ENCODE measurements at places on chromosomes 1 and 21. TPM values are rescaled to one million over a fixed set of nuclear protein-coding genes. Genes with fewer than 3 reads are reported as not detected.

CLCA1 gene
- total RNA-seq: not detected

LIN28A gene
- not detected for total RNA-seq

TEX38 gene
- not detected for total RNA-seq

BTBD8 gene
- 2.3 TPM for total RNA-seq

KRTAP12-2 gene
- total RNA-seq: not detected

SPRR1B gene
- total RNA-seq: not detected

TRABD2B gene
- not detected for total RNA-seq

KRTAP22-1 gene
- not detected for total RNA-seq

CHAF1B gene
- 3.6 TPM for total RNA-seq

CR1 gene
- not detected for total RNA-seq

NPR1 gene
- total RNA-seq: 6.7 TPM

AADACL3 gene
- total RNA-seq: not detected

CD34 gene
- 5.8 TPM for total RNA-seq

CD1D gene
- not detected for total RNA-seq

RAP1GAP gene
- total RNA-seq: not detected

RNU1-2 gene
- total RNA-seq: under 0.01 TPM

BATF3 gene
- total RNA-seq: 0.15 TPM

SMIM1 gene
- total RNA-seq: not detected

DRAXIN gene
- 0.15 TPM for total RNA-seq

GBP6 gene
- not detected for total RNA-seq

SEC16B gene
- total RNA-seq: 1.5 TPM

ABCB10 gene
- 20.4 TPM for total RNA-seq

DYRK3 gene
- total RNA-seq: 16.9 TPM

OR2T5 gene
- not detected for total RNA-seq

MYOG gene
- total RNA-seq: not detected

TRIM63 gene
- total RNA-seq: not detected

B3GALT5 gene
- not detected for total RNA-seq

TMPRSS15 gene
- total RNA-seq: not detected

ODF2L gene
- 52.4 TPM for total RNA-seq

PDC gene
- total RNA-seq: not detected

FCRL5 gene
- not detected for total RNA-seq

HES3 gene
- not detected for total RNA-seq

COL8A2 gene
- total RNA-seq: under 0.01 TPM

CLEC20A gene
- not detected for total RNA-seq

ZSWIM5 gene
- 0.30 TPM for total RNA-seq

PLA2G2C gene
- not detected for total RNA-seq

SPATA45 gene
- not detected for total RNA-seq

VTCN1 gene
- not detected for total RNA-seq

NEK2 gene
- total RNA-seq: 33.9 TPM

PUSL1 gene
- total RNA-seq: 15.5 TPM

RAB7B gene
- 0.15 TPM for total RNA-seq

MIXL1 gene
- total RNA-seq: 0.32 TPM

DMBX1 gene
- total RNA-seq: not detected

SRSF11 gene
- 87.7 TPM for total RNA-seq

All from epithelial cell of umbilical artery (primary cell).